ENCODE measurements at places on chromosomes 2 and 18.

GRCh38 chr2:152635635-152636298, 81.5 kb downstream of the PRPF40A start:
- peak; percentile 70 for DNase-seq

DNA sequence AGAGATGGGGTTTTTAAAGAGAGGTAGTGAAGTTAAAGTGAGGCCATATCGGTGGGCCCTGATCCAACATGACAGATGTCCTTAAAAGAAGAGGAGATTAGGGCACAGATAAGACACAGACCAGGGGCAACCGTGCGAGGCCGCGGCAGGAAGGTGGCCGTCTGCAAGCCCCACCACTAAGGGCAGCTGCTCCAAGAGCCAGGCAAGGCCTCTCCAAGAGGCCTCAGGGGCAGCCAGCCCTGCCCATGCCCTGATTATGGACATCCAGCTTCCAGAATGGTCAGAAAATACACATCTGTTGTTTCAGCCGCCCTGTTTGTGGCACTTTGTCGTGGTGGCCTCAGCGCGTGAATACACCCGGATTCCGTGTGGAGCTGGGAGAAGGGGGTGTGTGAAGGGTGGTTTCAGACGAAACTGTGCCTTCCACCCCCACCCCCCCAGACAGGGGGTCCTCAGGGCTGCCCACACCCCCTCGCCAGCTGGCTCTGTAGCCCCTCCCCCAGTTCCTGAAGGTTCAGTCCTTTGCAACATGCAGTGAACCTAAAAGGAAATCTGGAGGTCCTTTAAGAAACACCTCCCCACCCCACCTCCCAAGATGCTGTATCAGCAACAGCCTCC, 74.1 kb upstream of the SMAD7 start:
- DNase-seq: no peak

DNA sequence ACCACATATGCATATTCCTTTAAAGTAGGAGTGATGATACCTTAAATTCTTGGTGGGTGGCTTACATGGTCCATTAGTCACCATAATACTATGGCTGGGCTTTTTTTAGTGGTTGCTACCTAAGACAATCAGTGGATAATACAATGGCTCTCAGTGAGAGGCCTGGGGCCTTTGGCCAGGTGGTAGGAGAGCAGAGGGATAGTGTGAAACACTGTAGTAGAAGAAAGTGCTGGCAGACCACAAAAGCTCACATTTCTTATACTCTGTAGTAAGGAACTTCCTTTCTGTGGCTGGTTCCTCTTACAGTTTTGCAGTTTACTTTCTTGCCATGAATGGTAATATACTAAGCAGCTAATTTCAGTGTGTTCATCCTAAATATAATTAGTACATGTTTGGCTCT, 583.5 kb downstream of the XIRP2 start:
- DNase-seq: no peak

GRCh38 chr2:38959938-38960608, 70.4 kb downstream of the ARHGEF33 start:
- peak; percentile 44 for DNase-seq

- peak; percentile 24 for DNase-seq
Measured at GRCh38 chr2:219178377-219179175, 501 bp downstream of the RETREG2 start.

GRCh38 chr2:105291981-105292380, 37.6 kb downstream of the TGFBRAP1 start:
- no peak for DNase-seq

DNA sequence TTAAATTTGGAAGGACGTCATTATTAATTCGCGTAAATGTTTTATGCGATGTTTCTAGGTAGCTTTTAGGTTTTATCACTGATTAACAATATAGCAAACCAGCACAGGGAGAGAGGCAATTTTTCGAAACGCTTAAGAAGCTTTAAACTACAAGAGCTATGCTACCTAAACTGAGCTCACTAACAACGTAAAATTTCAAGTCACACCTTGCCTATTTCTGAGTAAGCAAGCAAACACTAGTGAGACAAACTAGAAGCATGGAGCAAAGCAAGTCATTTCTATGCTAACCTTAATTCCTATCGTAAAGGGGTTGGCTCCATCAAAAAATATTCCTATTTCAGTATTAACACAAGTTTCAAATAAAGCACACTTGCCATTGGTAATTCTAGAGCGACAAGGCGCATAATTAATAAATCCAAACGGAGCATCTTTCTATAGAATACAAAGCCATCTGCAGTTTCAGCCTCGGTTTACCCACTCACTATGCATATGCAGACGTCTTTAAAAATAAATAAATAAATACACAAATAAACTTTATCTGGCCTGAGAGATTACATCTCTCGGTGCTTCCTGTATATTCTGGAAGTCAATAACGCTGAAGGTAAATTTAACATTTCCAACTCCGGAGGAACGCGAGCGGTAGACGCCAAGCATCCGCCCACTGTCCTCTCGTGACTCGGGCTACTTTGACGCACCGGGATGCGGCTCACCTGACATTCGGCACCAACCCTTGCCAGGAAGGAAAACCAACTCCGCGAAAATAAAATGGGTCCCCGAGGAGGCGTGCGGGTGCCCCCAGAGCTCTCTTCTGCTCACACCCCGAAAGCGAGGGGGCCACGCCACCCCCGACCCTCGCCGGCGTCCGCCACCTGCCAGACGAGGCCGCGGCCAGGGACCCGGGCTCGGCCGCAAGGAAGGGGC, 947 bp downstream of the ITSN2 start:
- DNase-seq: peak; percentile 47

DNA sequence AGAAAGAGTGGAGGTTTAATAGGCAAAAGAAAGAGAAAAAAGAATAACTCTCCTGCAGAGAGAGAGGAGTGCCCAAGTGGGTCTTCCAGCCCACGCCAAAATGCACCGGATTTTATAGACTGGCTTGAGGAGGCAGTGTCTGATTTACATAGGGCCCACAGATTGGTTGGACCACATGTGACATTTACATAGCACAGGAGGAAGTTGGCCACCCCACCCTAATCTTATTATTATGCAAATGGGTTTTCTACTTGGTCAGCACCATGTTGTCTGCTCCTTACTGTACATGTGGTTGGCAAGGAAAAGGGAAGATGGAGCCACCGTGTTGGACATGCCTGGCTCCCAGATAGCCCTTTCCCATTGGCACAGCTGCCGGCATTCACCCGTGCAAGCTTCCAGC, 56.8 kb downstream of the SP110 start:
- DNase-seq: no peak

GRCh38 chr18:68035774-68036522, 519.4 kb upstream of the DSEL start:
- DNase-seq: no peak

DNA sequence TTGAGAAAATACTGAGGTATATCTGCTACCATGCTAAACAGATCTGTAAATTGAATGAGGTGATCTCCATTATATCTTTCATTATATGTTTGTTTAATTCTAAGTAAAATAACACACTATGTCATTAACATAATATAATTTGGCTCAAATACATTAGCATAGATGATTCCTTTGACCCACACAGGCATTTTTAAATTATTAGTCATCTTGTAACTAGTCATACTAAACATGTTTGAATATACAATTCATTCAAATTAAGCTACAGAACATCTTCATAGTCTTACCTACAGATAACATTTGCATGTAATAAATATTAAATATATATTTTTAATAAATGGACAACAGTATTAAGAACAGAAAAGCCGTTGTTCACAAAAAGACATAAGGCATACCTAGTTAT, 52.7 kb upstream of the KYNU start:
- DNase-seq: no peak

- DNase-seq: no peak
Measured at GRCh38 chr2:70753902-70754301, 14.1 kb downstream of the ADD2 start.

DNA sequence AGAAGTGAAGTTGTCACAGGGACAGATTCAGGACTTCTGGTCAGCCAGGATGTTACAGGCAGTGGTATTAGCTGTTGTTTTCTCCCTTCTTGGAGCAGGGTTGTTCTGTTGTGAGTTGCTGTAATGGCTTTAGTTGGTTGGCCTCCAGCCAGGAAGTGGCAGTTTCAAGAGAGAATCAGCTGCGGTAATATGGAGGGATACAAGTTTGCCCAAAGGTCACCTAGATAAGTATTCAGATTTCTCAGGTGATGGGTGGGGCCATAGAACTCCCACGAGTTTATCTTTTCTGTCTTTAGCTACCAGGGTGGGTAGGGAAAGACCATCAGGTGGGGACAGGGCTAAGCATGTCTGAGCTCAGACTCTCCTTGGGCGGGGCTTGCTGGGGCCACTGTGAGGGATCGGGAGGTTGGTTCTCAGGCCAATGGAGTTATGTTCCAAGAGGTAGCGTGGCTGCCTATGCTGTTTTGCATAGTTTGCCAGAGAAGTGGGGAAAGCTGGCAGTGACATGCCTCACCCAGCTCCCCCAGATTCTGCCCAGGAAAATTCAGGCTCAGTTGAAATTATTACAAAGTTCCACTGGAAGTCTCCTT, 640.4 kb upstream of the CHAC2 start:
- DNase-seq: no peak

- DNase-seq: no peak
Measured at GRCh38 chr2:101380376-101380775, 6.9 kb downstream of the CREG2 start.

DNA sequence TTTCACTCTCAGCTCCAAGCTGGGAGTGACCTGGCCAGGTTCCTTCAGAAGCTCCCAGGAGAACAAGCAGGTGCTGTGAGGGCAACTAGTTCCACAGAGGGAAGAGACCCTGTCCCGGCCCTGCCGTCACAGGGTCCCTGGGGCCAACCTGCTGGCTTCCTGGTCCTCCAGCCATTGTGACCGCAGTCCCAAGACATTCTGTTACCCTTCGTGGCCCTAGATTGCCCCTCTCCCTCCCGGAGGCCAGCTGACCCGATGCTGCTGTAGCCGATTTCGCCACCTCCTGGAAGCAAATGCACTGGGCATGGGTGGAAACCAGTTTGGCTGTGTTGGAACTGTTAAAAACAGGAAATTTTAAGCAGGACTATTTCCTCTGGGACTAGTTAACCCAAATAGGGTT, 55.4 kb downstream of the EPAS1 start:
- no peak for DNase-seq

DNA sequence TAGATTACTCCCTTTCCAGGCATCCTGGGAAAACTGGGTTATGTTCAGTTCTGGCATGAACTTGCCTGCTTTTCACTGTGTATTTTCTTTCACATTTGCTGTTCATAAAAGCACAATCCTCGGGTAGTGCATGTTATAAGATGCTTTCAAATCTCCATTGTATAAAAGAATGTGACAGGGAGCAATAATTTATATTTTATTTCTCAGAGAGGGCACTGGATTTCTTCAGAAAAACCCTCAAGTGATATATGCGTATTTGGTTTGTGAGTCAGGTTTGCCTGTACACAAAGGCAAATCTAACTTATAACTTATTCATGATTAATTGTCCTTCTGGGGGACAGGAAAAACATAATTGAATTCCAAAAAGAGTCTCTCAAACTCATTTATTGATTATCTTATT, 440.7 kb upstream of the MMADHC start:
- DNase-seq: no peak

GRCh38 chr2:108542071-108542470, 7.8 kb downstream of the LIMS1 start:
- no peak for DNase-seq

DNA sequence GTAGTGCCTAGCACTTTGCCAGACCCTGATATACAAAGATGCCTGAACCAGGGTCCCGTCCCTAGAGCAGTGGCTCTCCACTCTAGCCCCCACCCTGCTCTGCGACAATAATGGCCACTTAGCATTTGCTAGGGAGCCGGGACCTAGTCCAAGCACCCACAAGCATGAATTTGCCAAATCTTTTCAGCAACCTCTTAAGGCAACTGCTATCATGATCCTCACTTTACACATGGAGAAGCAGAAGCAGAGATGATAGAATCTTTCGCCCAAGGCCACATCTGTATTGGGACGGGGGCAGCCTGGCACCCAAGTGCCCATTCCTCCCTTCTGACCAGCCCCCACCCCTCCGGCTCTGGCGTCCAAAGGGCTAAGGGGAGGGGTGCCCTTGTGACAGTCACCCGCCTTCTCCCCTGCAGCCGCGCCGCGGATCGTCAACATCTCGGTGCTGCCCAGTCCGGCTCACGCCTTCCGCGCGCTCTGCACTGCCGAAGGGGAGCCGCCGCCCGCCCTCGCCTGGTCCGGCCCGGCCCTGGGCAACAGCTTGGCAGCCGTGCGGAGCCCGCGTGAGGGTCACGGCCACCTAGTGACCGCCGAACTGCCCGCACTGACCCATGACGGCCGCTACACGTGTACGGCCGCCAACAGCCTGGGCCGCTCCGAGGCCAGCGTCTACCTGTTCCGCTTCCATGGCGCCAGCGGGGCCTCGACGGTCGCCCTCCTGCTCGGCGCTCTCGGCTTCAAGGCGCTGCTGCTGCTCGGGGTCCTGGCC, 13.0 kb downstream of the SIGLEC15 start:
- no peak for DNase-seq

DNA sequence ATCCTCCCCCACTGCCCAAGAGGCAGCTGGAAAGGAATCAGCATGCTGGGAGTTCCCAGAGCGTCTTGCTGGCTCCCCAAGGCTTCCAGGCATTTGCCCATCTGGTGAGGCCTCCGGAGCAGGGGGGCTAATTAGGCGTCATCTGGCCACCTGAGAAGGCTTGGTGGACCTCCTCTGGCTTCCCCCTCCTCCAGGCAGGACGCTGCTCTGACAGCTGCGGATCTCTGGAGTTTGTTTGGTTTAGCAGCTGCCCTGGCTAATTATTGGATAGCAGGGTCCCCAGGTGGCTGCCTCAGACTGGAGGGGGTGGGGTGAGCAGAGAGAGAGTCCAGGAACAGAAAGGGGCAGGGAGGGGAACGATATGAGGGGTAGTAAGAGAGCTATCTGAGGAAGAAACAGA, 425.2 kb upstream of the MEX3C start:
- DNase-seq: no peak

- no peak for DNase-seq
Measured at GRCh38 chr2:45634223-45634622, 17.3 kb upstream of the PRKCE start.

DNA sequence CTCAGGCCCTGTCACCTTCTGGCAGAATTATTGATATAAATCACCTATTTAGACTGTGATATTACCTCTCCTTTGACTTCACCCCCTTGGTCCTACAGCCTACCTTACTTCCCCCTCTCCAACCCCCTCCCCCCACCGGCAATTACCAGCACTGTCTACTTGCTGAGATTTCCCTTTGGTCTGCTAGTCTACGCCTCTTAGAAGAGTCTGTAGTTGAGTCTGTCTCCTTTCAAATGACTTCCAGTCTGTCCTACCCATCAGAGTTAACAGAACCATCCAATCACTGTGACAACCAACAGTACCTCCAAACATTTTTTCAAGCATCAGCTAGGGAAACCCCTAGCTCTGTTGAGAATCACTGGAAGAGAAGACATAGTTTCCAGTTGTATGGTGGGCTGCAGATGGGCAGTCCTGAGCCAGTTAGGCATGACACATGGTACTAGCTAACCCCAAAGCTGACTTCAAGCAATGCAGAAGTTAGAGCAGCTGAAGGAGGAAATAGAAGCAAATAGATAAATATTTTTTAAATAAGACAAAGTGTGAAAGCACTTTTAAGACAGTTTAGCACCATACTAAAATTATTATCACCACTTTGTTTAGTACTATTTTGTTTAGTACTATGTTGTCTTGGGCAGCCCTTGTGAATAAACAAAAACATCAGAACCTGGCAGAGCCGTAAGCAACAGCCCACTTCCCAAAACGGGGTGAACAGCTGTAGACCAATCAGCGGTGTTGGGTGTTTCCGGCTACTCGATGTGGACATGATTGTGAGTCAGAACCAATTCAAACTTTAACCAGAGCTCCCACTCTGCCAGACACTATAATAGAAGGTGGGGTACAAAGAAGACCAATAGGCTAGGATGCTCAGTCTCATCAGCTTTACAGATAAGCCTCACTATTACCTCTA, 2.7 kb upstream of the ASNSD1 start:
- DNase-seq: peak; percentile 35

GRCh38 chr2:43073401-43073825, 153.0 kb downstream of the ZFP36L2 start:
- DNase-seq: no peak
